ENCODE measurements at places on chromosomes 13 and 19. TPM values are rescaled to one million over a fixed set of nuclear protein-coding genes. Genes with fewer than 3 reads are reported as not detected.

Gene CSNK1G2
- total RNA-seq: 27.8 TPM

Gene RAB3A
- total RNA-seq: 86.6 TPM

Gene ADGRE3
- not detected for total RNA-seq

Gene ZSCAN4
- total RNA-seq: not detected

Gene ERICH4
- not detected for total RNA-seq

Gene KLK12
- total RNA-seq: not detected

Gene FBXO27
- 8.7 TPM for total RNA-seq

Gene ILF3
- 89.8 TPM for total RNA-seq

Gene KIR2DL1
- not detected for total RNA-seq

Gene TSSK6
- total RNA-seq: 0.61 TPM

Gene EBI3
- 0.69 TPM for total RNA-seq

Gene IQCN
- 0.59 TPM for total RNA-seq

Gene ATP8B3
- 1.1 TPM for total RNA-seq

Gene ZNRF4
- not detected for total RNA-seq

Gene CEACAM8
- 0.11 TPM for total RNA-seq

Gene NBEA
- 39.1 TPM for total RNA-seq

Gene RHPN2
- 3.7 TPM for total RNA-seq

Gene ANGPTL8
- not detected for total RNA-seq

Gene ZNF575
- total RNA-seq: 0.94 TPM

Gene TLE6
- 1.6 TPM for total RNA-seq

Gene KLK15
- total RNA-seq: not detected

Gene NXNL1
- total RNA-seq: not detected

Gene LIG4
- 12.9 TPM for total RNA-seq

Data from spinal cord (tissue), 10 donors.